Right lobe of liver (tissue), 6 donors: ENCODE measurements at places on chromosomes 4 and X. TPM values are rescaled to one million over a fixed set of nuclear protein-coding genes. Genes with fewer than 3 reads are reported as not detected.

TMEM35A gene
- not detected for total RNA-seq

ATP6AP1 gene
- total RNA-seq = 35.1 TPM

TRIM60 gene
- total RNA-seq = not detected

UGT2B10 gene
- 344 TPM for total RNA-seq

TXK gene
- total RNA-seq = 2.5 TPM

TLR3 gene
- total RNA-seq = 14.9 TPM

GAB3 gene
- total RNA-seq = 0.88 TPM

FOXR2 gene
- total RNA-seq = not detected

MAOB gene
- total RNA-seq = 70.1 TPM

COL4A5 gene
- total RNA-seq = 2.3 TPM

ITIH6 gene
- total RNA-seq = not detected

BEX1 gene
- total RNA-seq = not detected

GSX2 gene
- total RNA-seq = not detected

TNIP2 gene
- 40.6 TPM for total RNA-seq

OCRL gene
- 8.3 TPM for total RNA-seq

SHISA3 gene
- 0.69 TPM for total RNA-seq

IQCM gene
- total RNA-seq = not detected

LRCH2 gene
- total RNA-seq = 0.07 TPM

GPRASP2 gene
- 6.5 TPM for total RNA-seq

IL21 gene
- total RNA-seq = not detected

PTPN13 gene
- total RNA-seq = 0.74 TPM

GLOD5 gene
- 3.1 TPM for total RNA-seq

SH3D19 gene
- total RNA-seq = 47.9 TPM

NONO gene
- total RNA-seq = 113 TPM

SPANXN1 gene
- total RNA-seq = not detected

TRAM1L1 gene
- total RNA-seq = not detected

MCUB gene
- total RNA-seq = 2.7 TPM
